ENCODE measurements at places on chromosomes 1 and 21. TPM values are rescaled to one million over a fixed set of nuclear protein-coding genes. Genes with fewer than 3 reads are reported as not detected.
A peak's percentile ranks its signal among the peaks of the same experiment; 100 is the strongest.

DNA sequence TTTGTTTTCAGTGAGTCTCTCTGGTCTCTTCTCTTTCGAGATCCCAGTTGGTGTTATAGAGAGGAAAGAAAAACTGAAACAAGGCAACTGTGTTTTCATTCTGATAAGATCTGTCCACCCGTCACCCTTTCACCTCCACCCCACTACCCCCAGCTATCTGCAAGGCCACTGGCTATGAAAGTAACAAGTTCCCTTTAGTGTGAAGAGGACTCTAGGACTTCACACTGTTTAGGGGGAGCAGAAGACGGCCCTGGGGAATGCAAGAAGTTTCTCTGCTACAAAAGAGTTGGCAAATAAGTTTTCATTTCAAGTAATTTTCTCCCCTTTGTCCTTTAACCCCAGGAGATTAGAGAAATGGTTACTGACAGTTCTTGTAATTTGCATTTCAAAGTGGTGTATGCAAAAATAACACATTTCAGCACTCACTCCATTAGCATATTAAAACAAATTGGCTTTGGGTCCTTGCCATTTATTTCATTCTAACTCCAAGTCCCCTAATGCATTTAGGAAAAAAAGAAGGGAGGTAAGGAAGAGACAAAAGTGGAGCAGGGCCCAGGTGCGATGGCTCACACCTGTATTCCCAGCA is 79.6 kb upstream of the PPM1J start:
- DNase-seq: no peak

FCRLA gene
- total RNA-seq: 0.68 TPM

REN gene
- not detected for total RNA-seq

GRCh38 chr1:71634159-71634558 is 553.3 kb upstream of the ZRANB2 start:
- no peak for DNase-seq

GRCh38 chr1:205024679-205025078 is 18.3 kb upstream of the CNTN2 start:
- no peak for DNase-seq

ELAVL4 gene
- total RNA-seq: not detected

DNA sequence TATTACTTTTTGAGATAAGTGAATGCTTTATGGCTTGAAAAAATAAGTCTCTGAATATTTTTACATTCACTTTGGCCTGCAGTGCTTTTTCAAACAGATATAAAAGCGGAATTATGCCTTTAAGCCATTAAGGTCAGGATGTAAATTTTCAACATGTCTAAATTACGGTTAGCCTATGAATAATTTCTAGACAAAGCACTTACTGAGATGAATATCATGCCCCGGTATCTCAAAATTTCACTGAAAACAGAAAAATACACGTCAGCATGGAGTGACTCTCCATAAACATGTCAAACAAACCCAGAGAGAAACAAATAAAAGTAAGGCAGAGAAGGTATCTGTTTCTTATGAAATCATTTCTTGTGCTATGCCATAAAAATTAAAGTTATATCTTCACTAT is 853.9 kb downstream of the KCNT2 start:
- no peak for DNase-seq

DNA sequence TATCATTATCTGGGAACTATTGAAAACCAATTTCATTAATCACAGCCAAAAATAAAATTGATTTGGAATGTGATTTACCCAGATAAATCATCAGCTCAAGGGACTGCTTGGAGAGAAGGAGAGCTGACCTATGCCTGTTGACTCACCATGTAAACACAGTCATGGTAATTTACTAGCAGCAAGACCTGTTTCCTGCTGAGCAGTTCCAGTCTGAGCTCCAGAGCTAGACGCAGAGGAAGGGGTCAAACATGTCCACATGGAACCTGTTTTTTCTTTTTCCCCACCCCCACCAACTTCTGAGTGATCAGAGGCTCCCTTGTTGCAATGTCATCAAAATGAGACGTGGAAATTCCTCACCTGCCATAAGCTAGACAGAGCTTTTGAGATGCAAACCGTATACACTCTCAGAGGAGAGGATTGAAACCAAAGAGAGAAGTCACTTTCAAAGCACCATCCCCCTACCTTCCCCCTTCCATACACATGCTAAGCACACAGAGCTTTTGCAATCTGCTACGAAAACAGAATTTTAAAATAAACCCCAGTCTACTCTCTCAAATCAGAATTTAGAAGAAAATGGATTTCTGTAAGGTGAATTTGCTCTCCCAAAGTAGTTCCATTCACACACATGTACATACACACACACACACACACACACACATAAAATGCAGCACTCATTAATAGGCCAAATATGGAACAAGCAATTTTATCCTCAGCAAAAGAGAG is 55.9 kb upstream of the PTGFRN start:
- DNase-seq: peak; percentile 33

- DNase-seq: no peak
Observed at GRCh38 chr1:26814377-26814776, 12.1 kb upstream of the ZDHHC18 start.

MTARC2 gene
- total RNA-seq: 2.2 TPM

CFHR5 gene
- not detected for total RNA-seq

GRCh38 chr1:32891241-32891570 is 4.9 kb downstream of the HPCA start:
- DNase-seq: no peak

THEM5 gene
- not detected for total RNA-seq

DNA sequence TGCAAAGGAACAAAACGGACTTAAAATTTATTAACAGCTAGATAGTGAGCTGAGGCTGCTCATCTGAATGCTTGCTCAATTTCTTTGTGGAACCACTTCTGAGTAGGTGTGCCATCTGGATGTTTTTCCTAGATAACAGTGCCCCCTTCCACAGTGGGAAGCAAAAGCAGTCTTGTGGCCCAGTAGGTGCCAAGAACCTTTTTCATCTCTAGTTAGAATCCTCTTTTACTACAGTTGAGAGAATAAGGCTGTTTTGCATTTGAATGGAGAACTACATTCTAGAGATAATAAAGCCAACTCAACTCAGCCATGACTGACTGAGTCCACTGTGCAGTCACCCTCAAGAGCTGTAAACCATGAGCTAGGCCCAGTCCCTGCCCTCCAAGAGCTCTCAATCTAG is 13.3 kb downstream of the F3 start:
- DNase-seq: no peak

MIXL1 gene
- total RNA-seq: not detected

DNA sequence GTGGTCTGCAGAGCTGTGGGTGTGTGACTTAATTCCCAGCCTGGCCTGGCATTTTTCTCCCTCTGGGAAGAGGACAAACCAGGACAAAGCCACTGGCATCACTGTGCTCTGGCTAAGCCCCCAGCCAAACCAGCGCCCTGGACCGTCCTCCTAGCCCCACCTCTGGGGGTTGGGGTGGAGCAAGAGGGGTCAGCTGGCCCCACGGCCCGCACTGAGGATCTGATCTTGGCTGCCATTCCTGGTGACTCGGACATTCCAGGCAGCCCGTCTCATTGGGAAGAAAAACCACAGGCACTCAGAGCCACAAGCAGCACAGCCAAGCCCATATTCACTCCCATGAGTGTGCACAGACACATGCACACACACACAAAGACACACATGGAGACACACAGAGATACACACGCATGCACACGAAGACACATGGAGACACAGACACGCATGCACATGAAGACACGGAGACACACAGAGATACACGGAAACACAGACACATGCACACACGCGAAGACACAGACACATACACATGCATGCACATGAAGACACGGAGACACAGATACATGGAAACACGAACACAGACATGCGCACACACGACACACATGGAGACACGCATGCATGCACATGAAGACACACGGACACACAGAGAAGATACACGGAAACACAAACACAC is 2.3 kb upstream of the MXRA8 start:
- DNase-seq: peak; percentile 99

VWA5B1 gene
- total RNA-seq: not detected

GRCh38 chr1:31199949-31200348 is 39.7 kb downstream of the NKAIN1 start:
- no peak for DNase-seq

AKR7A2 gene
- 101 TPM for total RNA-seq

DNA sequence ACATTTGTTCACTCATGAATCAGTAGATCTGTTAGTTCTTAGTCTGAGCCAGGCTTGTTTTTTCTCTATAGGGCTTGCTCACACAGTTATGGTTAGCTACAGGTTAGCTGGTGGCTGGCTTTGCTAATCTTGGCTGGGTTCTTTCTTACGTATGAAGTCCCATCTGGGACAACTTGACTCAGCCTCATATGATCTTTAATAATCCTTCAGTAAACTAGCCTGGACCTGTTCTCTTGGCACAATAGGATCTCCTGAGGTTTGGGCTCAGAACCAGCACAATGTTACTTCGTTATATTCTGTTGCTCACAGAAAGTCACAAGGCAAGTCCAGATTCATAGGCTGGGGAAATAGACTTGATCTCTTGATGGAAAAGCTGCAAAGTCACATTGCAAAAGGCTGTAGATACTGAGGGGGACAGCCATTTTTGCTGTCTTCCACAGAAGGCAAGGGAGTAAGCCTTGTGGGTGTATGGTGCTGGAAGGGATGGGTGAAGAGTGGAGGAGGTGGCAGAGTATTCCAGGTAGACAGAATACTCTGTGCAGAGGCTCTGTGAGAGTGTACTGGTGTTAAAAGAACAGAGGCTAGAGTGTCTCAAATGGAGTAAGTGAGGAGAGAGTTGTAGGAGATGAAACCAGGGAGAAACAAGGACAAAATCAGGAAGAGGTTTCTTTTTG is 24.4 kb downstream of the EFCAB7 start:
- peak; percentile 69 for DNase-seq

CRP gene
- total RNA-seq: not detected

DNA sequence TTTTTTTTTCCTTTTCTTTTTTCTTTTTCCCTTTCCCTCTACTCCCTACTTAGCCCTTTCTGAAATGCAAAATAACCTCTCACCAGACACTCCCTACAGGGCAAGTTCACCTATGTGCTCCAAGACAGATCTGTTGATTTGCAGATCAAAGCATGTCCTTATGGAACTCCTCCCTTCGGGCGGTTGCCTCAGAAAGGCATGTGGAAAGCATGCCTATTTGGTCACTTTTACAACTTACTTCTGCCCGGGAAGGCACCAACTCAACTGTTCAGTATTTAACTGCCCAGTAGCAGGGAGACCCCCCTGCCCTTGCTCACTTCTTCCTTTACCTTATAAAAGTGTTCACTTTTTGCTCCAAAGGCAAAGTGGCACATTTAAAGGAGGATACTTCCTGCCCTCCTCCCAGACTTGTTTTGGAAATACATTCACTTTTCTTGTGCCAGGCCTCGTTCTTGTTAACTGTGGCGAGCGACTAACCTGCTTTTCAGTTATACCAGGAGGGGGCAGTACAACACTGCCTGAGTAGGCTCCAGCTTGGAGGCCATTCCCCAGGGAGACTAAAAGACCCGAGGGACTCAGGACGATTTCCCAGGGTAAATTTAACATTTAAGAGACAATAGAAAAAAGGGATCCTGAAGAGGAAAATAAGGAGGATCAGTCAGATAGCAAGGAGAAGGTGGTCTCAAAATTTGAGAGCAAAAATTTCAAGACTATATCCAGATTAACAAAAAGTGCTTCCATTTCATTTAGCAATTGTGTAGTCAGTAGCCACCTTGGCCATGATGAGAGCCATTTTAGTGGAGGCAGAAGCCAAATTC is 12.3 kb upstream of the SLAMF7 start:
- DNase-seq: peak; percentile 69

TMEM200B gene
- 0.10 TPM for total RNA-seq

GRCh38 chr1:212607206-212607912 is 1.2 kb upstream of the ATF3 start:
- no peak for DNase-seq

CASP9 gene
- 68.5 TPM for total RNA-seq

GRCh38 chr1:6672558-6672957 is 29.1 kb downstream of the DNAJC11 start:
- peak; percentile 24 for DNase-seq

DNA sequence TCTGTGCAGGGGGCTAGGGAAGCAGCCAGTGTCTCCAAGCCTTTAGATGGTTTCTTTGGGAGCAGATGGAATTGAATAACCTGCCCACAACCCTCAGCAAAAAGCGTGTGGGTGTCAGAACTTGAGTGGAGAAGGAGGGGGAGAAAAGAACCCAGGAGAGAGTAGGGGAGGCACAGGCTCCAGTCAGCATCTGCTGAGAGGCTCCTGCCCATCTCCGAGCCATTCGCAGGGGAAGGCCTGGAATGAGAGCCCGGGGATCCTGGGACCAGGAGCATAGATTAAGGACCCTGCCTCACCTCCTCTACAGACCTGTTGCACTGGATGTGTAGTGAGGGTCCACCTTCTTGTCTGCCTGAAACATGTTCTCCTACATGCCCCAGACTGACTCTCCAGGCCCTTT is 16.3 kb downstream of the TMEM81 start:
- no peak for DNase-seq

DNA sequence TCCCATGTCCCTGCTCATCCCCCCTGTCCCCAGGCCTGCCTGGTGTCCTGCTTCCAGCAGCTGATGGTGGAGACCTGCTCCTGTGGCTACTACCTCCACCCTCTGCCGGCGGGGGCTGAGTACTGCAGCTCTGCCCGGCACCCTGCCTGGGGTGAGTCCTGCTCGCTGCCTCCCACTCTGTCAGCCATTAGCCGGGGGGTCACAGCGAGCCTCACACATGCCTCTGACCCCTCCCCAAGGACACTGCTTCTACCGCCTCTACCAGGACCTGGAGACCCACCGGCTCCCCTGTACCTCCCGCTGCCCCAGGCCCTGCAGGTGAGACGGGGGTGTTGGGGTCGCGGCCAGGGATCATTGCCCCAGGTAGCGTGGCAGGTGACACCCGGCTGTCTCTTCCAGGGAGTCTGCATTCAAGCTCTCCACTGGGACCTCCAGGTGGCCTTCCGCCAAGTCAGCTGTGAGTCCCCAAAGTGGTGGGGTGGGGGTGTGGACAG is 10.0 kb downstream of the SCNN1D start:
- DNase-seq: no peak

FCRL6 gene
- total RNA-seq: not detected

CASQ2 gene
- total RNA-seq: 247 TPM

DNA sequence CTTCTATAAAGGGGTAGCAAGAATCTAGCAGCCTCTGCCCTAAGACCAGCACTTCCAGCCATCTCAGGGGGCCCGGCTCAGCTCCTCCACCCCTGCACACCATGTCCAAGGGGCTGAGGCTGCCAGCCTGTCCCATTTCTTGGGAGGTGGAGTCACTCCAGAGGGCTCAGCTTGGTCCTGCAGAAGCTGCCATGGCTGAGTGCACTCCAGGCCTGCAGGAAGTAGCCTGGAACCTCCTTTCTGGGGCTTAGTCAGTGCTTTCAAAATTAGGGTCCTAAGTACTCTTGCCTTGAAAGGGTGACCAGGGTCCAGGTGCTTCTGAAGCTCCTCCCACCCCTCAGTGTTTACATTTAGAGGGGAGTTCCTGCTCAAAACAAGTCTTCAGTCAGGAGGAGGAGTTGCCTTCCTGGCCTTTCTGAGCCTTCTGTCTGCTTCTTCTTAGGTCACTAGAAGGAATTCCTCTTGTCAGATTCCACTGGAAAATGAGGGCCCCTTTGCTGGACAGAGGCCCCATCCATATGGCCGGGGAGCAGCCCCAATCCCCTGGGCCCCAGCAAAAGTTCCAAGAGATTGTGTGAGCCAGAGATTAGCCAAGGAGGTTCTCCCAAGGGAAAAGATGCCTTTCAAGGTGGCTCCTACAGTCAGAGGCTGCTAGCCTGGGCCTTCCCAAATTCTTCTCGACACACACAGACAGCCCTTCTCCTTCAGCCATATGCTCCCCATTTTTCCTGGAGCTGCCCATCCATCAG is 128.1 kb upstream of the VAMP3 start:
- no peak for DNase-seq

- DNase-seq: no peak
Observed at GRCh38 chr1:169043823-169044222, 62.7 kb upstream of the ATP1B1 start.

- peak; percentile 37 for DNase-seq
Observed at GRCh38 chr1:20711285-20712214, 6.3 kb downstream of the KIF17 start.

REG4 gene
- total RNA-seq: not detected

Data from myocyte (in vitro differentiated cells).